ENCODE measurements at places on chromosomes 5 and 9. TPM values are rescaled to one million over a fixed set of nuclear protein-coding genes. Genes with fewer than 3 reads are reported as not detected.

LCN1 gene
- total RNA-seq = not detected

TAF1L gene
- total RNA-seq = under 0.01 TPM

DNA sequence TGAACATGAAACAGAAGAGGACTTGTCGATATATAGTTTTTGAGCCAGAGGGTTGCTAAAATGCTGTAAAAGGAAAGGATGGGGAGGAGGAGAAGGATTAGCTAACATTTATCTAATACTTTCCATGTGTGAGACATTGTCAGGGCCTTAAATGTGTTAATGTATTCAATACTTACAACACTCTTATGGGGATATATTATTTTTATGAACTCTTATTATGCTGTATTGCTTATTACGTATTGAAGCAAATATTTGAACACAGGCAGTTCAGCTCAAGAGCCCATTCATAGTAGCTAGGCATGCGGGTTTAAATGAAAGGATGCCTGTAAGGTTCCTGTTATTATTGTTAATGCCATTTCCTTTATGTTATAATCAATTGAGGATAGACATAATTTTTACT is 391.5 kb downstream of the CCDC171 start:
- no peak for DNase-seq

DNA sequence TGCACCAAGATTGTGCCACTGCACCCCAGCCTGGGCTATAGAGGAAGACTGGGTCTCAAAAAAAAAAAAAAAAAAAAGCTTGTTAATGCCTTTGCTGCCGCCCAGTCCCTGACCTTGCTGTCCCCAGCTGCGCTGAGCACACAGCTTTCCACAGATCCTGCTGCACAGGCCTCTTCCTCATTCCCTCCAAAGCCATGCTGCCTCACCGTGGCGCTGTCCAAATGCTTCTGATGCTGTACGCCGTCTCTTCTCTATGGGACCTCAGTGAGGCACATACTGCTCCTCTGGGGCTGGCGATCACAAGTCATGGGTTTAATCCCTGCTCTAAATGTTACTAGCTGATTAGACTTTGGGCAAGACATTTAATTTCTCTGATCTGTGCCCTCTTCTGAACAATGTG is 234.1 kb downstream of the FBXL7 start:
- DNase-seq = no peak

DNA sequence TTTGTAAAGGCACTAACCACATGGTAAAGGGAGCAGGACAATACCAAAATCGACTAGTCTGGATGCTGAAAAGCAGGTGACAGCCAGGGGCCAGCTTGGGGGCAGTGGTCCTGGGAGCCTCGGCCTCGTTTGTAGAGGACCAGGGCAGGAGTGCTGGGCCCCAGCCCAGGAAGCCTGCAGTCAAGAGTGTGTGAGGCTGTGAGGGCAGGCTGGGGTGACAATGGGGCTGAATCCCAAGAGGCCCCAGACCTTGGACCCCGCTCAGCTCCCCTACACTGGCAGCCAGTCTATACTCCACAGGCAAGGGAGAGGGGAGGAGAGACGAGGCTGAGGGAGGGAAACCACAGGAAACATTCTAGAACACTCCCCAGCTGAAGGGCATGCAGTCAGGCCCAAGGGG is 2.6 kb upstream of the INPP5E start:
- DNase-seq = no peak

DNA sequence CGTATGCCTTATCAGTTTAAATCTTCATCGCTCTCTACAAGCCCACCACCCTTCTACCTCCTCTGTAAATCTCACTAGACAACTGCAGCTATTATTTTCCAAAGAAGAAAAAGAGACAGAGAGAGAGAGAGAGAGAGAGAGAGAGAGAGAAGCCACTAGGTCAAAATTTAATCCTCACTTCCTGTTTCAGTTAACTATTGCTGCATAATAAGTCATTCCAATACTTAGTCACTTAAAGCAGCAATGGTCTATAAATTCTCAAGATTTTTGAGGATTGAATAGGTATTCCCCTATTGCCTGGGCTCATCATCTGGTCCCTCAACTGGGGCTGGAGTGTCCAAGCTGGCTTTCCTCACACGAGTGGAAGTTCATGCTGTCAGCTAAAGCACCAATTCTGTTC is 68.8 kb downstream of the ITGA1 start:
- DNase-seq = no peak

DNA sequence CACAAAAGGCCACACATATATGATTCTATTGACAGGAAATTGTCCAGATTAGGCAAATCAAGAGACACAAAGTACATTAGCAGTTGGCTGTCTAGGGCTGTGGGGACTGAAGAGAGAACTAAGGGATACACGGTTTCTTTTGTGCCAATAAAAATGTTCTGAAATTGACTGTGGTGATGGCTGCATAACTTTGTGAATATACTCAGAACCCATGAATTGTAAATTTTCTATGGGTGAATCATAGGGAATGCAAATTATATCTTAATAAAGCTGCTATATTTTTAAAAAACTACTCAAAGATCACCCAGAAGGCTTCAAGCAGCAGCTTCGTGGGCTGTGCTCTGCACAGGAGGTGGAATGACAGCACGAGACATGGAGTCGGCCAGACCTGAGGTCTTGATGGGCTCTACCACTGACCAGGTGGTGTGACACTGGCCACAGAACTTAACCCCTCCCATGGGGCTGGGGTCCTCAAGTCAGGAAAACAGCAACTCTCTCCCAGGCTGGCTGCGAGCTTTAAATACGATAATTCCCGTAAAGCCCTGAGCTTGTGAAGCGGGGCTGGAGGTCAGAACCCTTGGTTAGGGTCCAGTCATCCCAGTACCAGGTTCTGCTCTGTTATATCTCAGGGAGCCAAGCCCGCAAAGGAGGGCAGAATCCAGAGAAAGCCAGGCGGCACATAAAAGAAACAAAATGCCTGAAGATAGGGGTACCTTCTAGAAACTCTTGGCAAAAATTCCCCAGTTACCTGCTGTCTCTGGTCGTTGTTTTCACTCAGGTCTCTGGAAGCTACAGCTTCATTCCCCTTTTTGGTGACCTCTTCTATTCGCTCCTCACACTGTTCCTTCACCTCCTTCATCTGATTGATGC is 59.1 kb downstream of the GOLM1 start:
- no peak for DNase-seq

GRCh38 chr9:34001298-34001697 is 47.4 kb downstream of the UBAP2 start:
- DNase-seq = no peak

All from hematopoietic multipotent progenitor cell (in vitro differentiated cells).